Fibroblast of villous mesenchyme (primary cell): ENCODE measurements at places on chromosomes 1 and 21. TPM values are rescaled to one million over a fixed set of nuclear protein-coding genes. Genes with fewer than 3 reads are reported as not detected.

- no peak for DNase-seq
Observed at GRCh38 chr1:982765-983436, 1.0 kb upstream of the PERM1 start.

GRCh38 chr1:37472994-37473393 is 1.4 kb upstream of the ZC3H12A start:
- no peak for DNase-seq

DNA sequence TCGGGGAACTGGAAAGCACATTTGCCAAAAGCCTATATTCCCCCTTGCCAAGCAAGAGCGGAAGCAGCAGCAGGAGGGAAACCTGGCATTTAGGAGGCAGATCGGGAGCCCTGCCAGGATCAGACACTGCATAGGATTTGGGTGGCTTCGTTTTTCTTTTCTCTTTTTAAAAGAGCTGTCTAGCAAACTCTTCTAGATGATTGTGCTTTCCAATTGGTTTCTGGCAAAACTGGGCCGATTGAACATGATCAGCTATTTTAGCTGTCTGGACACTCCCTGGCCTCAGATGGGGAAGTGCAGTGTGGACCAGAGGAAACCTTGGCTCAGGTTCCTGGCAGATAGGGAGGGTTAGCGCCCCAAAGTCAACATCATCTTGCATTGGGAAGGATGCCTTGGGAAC is 414.0 kb upstream of the KAZN start:
- DNase-seq: no peak

DNA sequence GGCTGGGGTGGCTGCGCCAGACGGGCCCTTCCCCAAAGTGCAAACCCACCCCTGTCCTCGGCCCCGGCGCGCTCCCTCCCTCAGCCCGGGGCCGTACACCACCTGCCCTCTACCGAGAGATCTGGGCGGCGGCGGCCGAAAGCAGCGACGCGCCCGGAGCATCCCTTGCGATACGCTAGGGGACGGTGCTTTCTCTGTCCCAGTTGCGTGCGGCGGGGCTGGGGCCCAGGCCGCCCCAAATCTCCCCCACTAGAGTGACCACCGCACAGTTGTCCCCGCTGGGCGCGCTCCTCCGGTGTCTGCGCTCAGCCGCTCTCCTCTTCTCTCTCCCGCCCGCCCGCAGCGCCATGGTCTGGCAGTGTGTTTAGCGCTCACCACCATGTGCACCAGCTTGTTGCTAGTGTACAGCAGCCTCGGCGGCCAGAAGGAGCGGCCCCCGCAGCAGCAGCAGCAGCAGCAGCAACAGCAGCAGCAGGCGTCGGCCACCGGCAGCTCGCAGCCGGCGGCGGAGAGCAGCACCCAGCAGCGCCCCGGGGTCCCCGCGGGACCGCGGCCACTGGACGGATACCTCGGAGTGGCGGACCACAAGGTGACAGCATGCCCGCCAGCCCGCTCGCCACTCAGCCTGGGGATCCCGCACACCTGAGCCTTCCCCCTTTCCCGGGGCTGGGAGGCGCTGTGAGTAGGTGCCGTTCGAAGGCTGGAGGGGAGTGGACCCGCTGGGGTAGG is 1.0 kb downstream of the ST6GALNAC5 start:
- DNase-seq: peak; percentile 39

GRCh38 chr1:85282424-85282823 is 6.0 kb upstream of the BCL10 start:
- DNase-seq: no peak

- DNase-seq: no peak
Observed at GRCh38 chr1:114131526-114132220, 22.0 kb downstream of the SYT6 start.

The CTTNBP2NL gene
- total RNA-seq: 20.9 and 30.2 TPM in 2 replicates

GRCh38 chr21:22258821-22259220 is 1260.6 kb downstream of the NCAM2 start:
- no peak for DNase-seq

DNA sequence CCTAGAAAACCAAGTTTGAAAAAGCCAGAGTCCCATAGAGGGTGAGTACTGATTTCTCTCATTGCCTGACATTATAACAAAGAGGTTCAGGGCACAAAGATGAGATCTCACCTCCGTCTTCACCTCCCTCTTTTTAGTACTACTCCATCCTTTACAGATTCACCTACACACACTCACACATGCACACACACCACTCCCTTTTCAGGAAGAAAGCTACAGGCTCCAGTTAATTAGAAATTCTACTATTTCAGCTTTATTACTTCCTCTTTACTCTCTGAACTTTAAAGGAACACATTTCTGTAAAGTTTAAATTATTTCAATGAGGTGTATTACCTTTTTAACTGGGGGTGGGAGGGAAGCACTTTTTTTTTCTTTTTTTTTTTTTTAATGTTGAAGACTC is 59.6 kb upstream of the PRDX6 start:
- DNase-seq: no peak

- DNase-seq: peak; percentile 15
Observed at GRCh38 chr1:85058786-85059185, 10.5 kb upstream of the MCOLN3 start.

DNA sequence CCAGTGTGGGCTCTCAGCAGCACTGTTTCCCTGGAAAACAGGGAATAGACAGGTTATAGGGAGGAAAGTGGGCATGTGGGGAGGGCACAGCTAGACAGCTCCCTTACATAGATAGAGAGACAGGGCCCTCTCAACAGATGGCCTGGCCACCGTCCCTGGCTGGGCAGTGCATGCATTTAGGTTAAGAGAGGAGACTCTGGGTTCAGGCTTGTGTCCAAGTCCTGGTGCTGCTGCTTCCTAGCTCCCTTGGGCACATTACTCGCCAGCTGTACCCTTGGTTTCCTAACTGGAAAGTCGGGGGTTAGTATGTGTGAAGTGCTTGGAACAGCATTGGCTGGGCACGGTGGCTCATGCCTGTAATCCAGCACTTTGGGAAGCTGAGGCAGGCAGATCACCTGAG is 9.1 kb downstream of the PLOD1 start:
- DNase-seq: no peak

The TNFSF18 gene
- 2.9 and 11.2 TPM in 2 replicates for total RNA-seq

- DNase-seq: no peak
Observed at GRCh38 chr1:162018418-162018817, 5.3 kb downstream of the OLFML2B start.

DNA sequence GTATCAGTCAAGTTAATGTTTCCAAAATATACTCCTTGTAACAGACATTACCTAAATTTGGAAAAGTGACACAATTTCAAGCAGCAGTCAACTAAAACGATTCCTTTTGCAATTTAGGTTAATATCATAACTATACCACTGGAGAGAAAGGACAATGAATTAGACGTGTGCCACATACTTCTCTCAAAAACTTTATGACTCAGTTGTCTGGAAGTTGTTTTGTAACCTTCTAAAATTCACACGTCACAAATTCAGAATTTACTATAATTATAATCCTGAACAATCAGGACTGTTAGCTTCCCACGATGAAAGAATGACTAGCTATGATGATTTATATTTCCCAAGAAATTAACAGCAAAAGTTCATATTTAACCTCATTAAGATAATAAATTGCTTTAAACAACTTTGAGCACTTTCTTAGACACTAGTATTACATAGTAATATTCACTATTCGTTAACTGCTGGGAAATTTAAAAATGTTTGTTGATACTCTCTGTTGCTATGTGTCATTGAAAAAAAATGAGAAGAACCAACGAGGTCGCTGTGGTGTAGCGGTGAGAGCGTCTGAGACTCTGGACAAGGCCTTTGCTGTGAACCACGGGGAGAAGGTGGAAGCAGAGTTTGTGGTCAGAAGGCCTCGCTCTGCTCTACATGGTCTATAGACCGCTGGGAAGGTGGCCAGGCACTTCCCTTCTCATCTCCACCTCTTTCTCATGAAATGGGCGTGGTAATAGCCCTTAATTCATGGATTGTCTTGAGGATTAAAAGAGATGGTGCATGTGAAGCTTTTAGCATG is 27.9 kb upstream of the BATF3 start:
- peak; percentile 78 for DNase-seq

The ERVH48-1 gene
- total RNA-seq: under 0.01 TPM in 1 of 2 replicates, not detected in the other

DNA sequence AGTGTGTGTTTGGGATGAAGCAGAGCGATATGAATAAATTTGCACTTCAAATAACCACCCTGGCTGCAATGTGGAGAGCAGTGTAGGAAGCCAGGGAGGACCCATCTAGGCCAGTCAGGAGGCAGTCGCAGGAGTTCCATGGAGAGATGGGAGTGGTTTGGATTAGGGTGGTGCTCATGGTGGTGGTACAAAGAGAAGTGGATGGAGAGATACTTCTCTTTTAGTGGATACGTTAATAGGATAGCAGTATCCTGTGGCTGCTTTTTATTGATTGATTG is 58.2 kb downstream of the MAN1C1 start:
- no peak for DNase-seq

- no peak for DNase-seq
Observed at GRCh38 chr1:163094182-163094581, 25.0 kb downstream of the RGS4 start.

GRCh38 chr1:151147132-151147503 is 687 bp upstream of the SEMA6C start:
- peak; percentile 35 for DNase-seq

DNA sequence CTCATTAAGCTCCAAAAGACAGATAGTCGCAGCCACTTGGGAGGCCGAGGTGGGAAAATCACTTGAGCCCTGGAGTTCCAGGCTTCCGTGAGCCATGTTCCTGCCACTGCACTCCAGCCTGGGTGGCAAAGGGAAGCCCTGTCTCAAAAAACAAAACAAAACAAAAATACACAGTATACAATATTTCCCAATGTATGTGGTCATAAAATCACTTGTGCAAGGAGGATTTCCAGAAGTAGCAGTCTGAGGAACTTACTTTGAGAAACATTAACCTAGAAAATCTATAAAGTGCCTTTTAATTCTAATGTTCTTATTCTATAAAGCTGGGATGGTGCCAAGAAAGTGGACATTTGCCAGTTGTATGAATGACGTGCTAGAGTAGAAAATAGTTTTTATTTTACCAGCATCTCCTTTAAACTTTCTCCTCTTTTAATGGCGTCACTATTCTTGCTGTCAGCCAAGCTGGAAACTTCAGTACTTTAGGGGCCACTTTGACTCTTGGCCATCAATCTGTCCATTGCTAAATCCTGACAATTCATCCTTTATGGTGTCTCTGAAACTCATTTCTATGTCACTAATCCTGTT is 22.5 kb downstream of the FAM177B start:
- DNase-seq: no peak

- DNase-seq: no peak
Observed at GRCh38 chr1:27292106-27292505, 29.9 kb upstream of the TMEM222 start.

The KIF2C gene
- 18.7 and 26.8 TPM in 2 replicates for total RNA-seq

The OR2L5 gene
- not detected in 2 replicates for total RNA-seq

The EFCAB7 gene
- total RNA-seq: 4.2 and 6.5 TPM in 2 replicates

DNA sequence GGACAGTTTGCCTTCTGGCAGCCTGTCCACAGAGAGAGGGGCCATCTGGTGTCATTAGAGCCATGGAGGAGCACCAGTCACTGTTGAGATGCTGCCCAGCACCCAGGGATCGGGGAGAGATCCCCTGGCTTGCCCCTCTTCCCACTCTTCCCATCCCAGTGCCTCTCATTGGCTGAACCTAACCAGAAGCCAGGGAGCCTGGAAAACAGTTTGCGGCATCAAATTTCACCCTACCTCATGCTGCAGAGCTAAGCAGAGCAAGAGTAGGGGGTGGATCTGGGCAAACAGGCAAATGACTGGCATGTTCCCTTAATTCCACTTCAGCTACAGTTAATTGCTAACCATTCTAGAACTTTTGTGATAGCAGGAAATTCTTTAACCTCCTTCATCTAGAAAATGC is 19.1 kb downstream of the TRAF5 start:
- no peak for DNase-seq

- peak; percentile 22 for DNase-seq
Observed at GRCh38 chr21:43640400-43640799, 18.9 kb downstream of the HSF2BP start.

The GPA33 gene
- total RNA-seq: not detected in 2 replicates

The SLFNL1 gene
- under 0.01 and 0.64 TPM in 2 replicates for total RNA-seq

- no peak for DNase-seq
Observed at GRCh38 chr1:116325922-116326321, 47.1 kb upstream of the ATP1A1 start.

DNA sequence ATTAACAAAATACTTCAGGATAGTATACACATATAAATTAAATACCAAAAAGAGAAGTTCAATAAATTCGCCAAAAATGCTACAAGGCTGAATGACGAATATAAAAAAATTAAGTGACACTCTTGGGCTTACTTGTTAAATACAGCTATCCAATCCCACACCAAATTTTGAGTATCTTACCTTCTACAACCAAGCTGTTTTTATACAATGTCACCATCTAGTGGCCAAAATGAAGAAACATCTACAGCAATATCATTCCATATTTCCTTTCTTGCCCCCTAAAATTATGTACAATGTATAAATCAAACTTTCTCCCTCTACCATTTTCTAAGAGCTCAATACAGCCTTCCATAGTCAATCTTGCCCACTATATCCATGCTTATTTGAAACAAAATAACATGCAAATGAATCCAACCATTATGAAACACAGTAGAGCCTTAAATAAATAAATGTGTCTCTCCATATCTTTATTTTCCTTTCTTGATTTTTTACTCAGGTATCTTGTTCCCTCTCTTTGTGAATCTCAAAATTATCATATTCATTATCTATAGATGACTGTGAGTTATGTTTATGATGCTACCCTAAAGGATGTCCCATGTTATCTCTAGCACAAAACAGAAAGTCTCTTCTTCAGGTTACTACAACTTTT is 86.3 kb downstream of the ACBD6 start:
- DNase-seq: peak; percentile 59

GRCh38 chr1:5562769-5563168 is 429.5 kb downstream of the NPHP4 start:
- no peak for DNase-seq

The PPCS gene
- total RNA-seq: 66.5 and 78.3 TPM in 2 replicates

The AXDND1 gene
- total RNA-seq: 0.64 TPM in 1 of 2 replicates, not detected in the other

DNA sequence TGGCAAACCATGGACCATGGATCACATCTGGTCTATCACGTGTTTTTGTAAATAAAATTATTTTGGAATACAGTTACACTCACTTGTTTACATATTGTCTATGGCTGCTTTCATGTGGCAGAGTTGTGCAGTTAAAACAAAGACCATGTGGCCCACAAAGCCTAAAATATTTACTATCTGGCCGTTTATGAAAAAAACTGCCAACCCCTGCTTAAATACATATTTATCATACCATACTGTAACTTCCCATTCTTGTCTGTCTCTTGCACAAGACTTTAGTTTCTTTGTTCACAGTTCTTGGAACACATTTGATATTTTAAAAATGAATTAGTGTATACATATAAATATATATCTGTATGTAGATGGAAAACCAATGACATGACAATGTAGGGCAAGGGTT is 141.5 kb downstream of the PAPPA2 start:
- DNase-seq: peak; percentile 3

GRCh38 chr1:93874025-93874651 is 4.9 kb downstream of the DNTTIP2 start:
- DNase-seq: peak; percentile 24

DNA sequence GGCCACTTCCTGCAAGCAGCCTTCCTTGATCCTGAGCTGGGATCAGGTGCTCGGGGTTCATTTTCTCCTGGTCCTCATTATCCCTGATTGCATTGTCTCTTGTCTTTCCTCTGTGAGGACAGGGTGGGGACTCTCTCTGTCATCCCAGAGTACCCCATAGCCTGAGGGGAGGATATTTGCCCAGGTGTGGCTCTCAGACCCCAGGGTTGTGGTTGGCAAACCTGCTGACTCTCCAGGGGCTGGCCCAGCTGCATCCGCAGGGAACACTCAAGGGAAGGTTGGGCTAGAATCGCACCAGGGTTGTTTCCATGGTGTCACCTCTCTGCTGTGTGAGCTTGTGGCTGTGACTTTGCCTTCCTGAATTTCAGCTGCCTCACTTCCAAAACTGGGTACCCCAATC is 276.8 kb upstream of the C1orf174 start:
- no peak for DNase-seq

GRCh38 chr1:222940095-222940494 is 125.3 kb downstream of the DISP1 start:
- no peak for DNase-seq
